ENCODE measurements at places on chromosomes 11 and 22.
A peak's percentile ranks its signal among the peaks of the same experiment; 100 is the strongest.

DNA sequence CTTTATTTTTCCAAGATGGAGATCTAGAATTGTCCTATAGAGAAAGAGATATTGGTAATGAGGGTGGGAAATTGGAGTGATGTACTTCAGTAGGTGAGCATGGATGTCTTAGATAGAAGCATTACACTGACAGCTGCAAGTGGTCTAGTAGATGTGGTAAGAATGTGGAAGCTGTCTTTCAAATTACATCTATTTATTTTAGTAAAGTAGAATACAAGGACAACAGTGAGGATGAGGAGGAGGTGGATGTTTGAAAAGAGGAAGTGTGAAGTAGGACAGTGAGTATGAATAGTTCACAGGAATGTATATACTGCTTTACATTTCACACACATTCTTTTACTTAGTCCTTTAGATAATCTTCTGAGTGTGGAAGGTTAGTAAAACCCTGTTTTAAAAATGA, 64.2 kb downstream of the HIPK3 start:
- DNase-seq, result no peak
- no peaks in the 10 kb centered on the region for H3K27me3 ChIP-seq
- no peak overlapping the region for H3K4me3 ChIP-seq
- H3K36me3 ChIP-seq, result no peaks in the 10 kb centered on the region
- H3K4me1 ChIP-seq, result peaks cover 4% of the 10 kb centered on the region

- H3K27me3 ChIP-seq, result peaks cover 18% of the 10 kb centered on the region
- peak overlapping the region; percentile 72 for H3K4me3 ChIP-seq
- no peak for DNase-seq
- H3K4me1 ChIP-seq, result peaks cover 24% of the 10 kb centered on the region
- H3K27ac ChIP-seq, result peak overlapping the region; percentile 95
These were observed 2.0 kb upstream of the KMT5B start for GRCh38 chr11:68215087-68215445.

GRCh38 chr11:62024936-62025486, 57.6 kb upstream of the FTH1 start:
- no peaks in the 10 kb centered on the region for H3K36me3 ChIP-seq
- no peaks in the 10 kb centered on the region for H3K27me3 ChIP-seq
- H3K27ac ChIP-seq, result no peak overlapping the region
- no peak overlapping the region for H3K4me3 ChIP-seq
- H3K4me1 ChIP-seq, result peaks cover 5% of the 10 kb centered on the region
- no peak for DNase-seq

GRCh38 chr11:115357066-115357465, 147.1 kb downstream of the CADM1 start:
- no peak for DNase-seq
- no peaks in the 10 kb centered on the region for H3K36me3 ChIP-seq
- no peak overlapping the region for H3K4me3 ChIP-seq
- H3K27ac ChIP-seq, result no peak overlapping the region

DNA sequence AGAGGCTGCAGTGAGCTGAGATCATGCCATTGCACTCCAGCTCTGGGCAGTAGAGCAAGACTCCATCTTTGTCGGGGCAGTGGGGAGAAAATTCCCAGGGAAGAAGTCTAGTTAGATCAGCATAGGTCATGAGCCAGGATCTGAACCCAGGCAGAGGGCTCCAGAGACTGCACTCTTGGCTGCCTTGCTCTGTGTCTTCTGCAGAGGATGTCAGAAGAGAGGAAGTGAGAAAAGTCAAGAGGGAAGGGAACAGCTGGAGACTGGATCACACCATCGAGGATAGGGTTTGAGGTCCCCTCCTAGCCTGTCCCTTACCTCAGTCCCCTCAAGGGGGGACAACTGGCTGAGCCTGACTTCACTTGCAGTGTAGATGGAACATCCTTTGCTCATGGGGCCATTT, 5.8 kb downstream of the MYOD1 start:
- H3K27ac ChIP-seq, result no peak overlapping the region
- no peak overlapping the region for H3K4me3 ChIP-seq
- peaks cover 86% of the 10 kb centered on the region for H3K27me3 ChIP-seq
- H3K4me1 ChIP-seq, result no peaks in the 10 kb centered on the region
- H3K36me3 ChIP-seq, result no peaks in the 10 kb centered on the region
- no peak for DNase-seq

GRCh38 chr11:69771466-69771865, 3.7 kb downstream of the FGF4 start:
- H3K4me3 ChIP-seq, result no peak overlapping the region
- H3K27me3 ChIP-seq, result peaks cover 62% of the 10 kb centered on the region
- no peak overlapping the region for H3K27ac ChIP-seq
- no peaks in the 10 kb centered on the region for H3K4me1 ChIP-seq
- H3K36me3 ChIP-seq, result no peaks in the 10 kb centered on the region

DNA sequence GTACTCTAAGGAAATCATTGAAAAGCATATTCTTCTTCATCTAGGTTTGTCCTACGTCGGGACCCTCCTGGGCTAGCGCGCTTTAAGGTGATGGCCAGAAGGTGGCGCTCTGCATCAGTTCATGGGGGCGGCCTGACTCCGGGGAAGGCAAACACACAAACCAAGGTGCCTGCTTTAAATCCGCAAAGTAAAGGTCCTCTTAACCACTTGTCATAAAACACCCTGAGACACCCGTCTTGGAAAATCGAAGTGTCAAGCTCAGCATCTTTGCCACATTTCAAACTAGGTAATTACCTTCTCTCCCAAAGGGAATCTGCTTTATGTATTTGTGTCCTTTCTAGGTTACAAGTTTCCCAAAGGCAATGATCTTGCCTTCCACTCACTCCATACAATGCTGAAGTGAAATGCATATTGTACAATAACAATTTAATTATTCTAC, 33.9 kb downstream of the LMO2 start:
- H3K27me3 ChIP-seq, result peaks cover 66% of the 10 kb centered on the region
- no peaks in the 10 kb centered on the region for H3K36me3 ChIP-seq
- DNase-seq, result peak; percentile 71
- peaks cover 3% of the 10 kb centered on the region for H3K4me1 ChIP-seq
